Stimulated activated CD8-positive, alpha-beta memory T cell treated with anti-CD3 and anti-CD28 coated beads, Interleukin-15, amount 100 ng/mL, for 24 hours (primary cell): ENCODE measurements at places on chromosomes 2 and 18.

DNA sequence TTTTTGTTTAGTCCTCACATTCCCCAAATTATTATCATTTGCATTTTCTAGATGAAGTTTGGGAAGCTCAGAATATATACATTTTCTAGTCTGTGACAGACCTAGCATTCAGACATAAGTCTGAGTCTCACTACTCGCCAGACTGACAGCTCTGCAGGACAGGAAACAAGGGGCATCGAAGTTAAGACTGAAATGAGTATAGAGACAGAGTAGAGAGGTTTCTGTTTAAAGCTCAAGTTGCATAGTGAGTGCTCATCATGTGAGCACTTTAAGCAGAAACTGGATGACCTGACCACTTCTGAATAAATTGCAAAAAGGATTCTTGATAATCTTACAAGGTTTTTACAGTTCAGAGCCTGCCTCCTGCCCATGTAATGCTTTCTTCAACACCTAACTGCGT lies 1.1 kb downstream of the HADHB start:
- DNase-seq: no peak

- DNase-seq: no peak
Observed at GRCh38 chr18:41731884-41732283, 223.2 kb upstream of the PIK3C3 start.

DNA sequence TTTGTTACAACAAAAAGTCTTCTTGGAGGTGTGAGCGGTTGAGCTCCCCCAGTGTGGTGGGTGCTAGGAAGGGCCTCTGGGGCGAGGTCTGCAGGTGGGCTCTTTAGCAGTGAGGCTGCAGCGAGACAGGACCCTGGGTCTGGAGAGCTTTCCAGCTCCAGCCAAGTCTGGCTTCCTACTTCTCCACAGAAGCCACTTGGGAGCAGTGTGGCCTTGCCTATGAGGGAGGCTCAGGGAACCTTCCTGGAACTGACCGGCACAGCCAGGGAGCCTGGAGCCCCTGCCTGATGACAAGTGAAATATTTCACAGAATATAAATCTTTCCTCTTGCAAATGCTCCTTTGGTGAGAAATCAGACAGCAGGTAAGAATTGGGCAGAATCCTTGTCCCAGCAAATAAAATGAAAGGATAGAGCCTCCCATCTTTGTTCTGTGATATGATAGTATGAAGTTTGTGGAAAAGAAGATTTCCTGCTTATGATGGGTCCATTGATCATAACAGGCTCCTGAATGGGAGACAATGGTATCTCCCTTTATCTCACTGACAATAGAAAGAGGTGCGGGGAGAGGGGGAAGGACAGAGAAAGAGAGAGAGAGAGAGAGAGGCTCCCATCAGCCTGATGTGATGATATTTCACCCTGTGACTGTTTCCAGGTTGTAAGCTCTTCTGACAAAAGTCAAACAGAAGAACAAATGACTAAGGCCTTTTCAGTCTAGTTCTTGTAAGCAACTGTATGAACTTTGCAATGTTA lies 289.8 kb upstream of the SPRED2 start:
- DNase-seq: no peak

- no peak for DNase-seq
Observed at GRCh38 chr18:56267334-56267733, 371.1 kb downstream of the TXNL1 start.

DNA sequence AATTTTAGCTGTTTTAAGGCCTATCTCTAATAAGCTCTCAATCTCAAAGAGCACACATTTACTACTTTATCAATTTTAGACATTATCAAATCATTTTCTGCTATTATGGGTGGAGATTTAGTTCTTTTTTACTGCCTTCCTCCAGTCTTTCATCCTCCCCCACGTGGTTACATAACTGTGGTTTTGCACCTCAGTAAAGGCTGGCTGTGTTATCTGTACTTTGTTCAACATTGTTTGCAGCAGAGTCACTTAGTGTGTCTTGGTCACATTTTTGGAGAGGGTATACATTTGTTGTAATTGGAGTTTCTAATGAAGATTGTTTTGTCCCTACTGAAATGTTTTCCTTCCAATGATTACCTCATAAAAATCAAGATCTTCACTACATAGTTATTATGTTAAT lies 549.6 kb upstream of the CELF4 start:
- no peak for DNase-seq

DNA sequence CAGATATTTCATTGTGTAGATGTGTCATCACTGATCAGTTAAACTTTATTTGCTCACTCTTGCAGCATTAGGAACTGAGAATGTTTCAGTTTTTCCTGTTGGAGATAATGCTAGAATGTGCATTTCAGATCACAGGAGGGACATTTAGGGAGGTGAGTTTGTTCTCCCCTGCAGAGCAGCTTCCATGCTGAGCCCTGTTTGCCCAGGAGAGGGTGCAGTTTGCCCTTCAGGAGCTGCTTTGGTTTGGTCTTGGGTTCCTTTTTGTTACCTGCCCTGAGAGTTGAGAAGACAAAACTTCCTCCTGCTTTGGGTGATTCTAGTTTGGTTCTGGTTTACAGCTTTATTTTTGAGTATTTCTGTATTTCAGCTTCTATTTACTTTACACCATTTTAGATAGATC lies 49.9 kb downstream of the DGKD start:
- DNase-seq: no peak

- no peak for DNase-seq
Observed at GRCh38 chr2:171134624-171135230, 26.0 kb downstream of the TLK1 start.

DNA sequence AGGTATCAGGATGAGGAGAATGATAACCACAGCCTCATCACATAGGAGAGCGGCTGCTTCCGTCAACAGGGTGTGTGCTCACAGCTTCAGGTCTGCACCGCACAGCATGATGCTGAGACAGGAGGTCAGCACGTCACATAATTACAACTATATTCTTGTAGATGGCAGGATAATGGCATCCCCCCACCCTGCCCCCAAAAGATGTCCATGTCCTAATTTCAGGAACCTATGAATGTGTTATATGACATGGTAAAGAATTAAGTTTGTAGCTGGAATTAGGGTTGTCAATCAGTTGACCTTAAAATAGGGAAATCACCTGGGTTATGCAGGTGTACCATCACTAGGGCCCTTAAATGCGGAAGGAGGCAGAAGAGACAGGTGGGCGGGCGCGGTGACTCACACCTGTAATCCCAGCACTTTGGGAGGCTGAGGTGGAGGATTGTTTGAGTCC lies 73.9 kb downstream of the ARL4C start:
- DNase-seq: no peak
